ENCODE measurements at places on chromosomes 4 and X. TPM values are rescaled to one million over a fixed set of nuclear protein-coding genes. Genes with fewer than 3 reads are reported as not detected.

GRCh38 chrX:1751781-1752180 is 136.9 kb downstream of the ASMT start:
- no peak for DNase-seq

- no peak for DNase-seq
Observed at GRCh38 chr4:185921583-185922555, 109.9 kb upstream of the SORBS2 start.

- DNase-seq = peak; percentile 56
Observed at GRCh38 chrX:153875391-153876111, 10.4 kb downstream of the L1CAM start.

DNA sequence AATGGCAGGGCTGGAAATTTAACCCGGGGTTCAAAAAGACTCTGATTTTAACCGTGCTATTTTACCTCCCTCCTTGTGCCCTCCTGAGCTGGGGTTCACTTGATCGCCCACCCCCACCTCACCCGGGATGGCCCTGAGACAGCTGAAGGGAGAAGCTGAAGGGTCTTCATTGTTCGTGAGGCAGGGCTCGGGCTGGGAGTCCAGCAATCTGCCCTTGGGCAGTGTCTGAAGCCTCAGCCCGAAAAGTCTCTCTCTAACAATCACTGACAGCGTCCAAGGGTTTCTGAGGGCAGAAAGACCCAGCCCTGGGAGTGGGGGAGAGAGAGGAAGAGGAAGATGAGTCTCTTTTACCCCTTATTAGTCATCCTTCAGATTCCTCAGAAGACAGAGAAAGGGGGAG is 39.4 kb upstream of the PHOX2B start:
- DNase-seq = no peak

- no peak for DNase-seq
Observed at GRCh38 chr4:152836936-152837335, 57.2 kb downstream of the ARFIP1 start.

GRCh38 chrX:120791013-120791643 is 84.5 kb downstream of the CT47B1 start:
- peak; percentile 70 for DNase-seq

IQCM gene
- not detected for total RNA-seq

PAK3 gene
- total RNA-seq = 1.6 TPM
